H9 (cell line): ENCODE measurements at places on chromosomes 1 and 21. TPM values are rescaled to one million over a fixed set of nuclear protein-coding genes. Genes with fewer than 3 reads are reported as not detected.

GRCh38 chr1:234916840-234917239 is 211.8 kb downstream of the TOMM20 start:
- peaks cover 9% of the 10 kb centered on the region; the same call in 1 of the 2 replicates for H3K4me1 ChIP-seq
- H3K27ac ChIP-seq: no peak overlapping the region

DNA sequence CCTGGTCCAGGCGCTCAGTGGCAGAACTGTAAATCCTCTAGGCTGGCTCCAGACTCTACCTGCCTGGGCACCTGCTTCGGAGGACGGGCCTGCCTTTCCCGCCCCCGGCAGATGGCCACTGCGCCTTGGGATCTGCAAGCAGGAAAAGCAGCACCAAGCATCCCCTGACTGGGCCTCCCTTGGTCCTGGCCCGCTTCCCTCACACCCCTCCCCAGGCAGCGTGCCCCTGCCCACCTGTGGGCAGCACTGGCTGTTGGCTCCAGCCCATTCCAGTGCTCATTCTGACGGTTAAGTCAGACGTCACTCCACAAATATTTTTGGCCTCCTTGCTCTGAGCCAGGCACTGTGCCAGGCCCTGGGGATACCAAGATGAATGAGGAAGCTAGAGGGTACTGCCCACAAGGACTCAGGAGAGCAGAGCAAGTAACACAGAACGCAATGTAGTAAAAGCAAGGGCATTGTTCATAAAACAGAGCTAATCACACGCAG is 22.0 kb upstream of the BLACAT1 start:
- no peaks in the 10 kb centered on the region; the same call in 1 of the 2 replicates for H3K27me3 ChIP-seq
- H3K4me3 ChIP-seq: no peak overlapping the region
- no peak overlapping the region for H3K27ac ChIP-seq
- DNase-seq: no peak

Gene PLA2G2D
- not detected in 2 replicates for total RNA-seq

Gene AMPD1
- not detected in 2 replicates for total RNA-seq
